ENCODE measurements at places on chromosomes 2 and 18.
A peak's percentile ranks its signal among the peaks of the same experiment; 100 is the strongest.

GRCh38 chr2:214629875-214630274 is 179.6 kb downstream of the BARD1 start:
- DNase-seq = no peak

GRCh38 chr2:134348760-134349159 is 94.9 kb downstream of the MGAT5 start:
- no peak for DNase-seq

DNA sequence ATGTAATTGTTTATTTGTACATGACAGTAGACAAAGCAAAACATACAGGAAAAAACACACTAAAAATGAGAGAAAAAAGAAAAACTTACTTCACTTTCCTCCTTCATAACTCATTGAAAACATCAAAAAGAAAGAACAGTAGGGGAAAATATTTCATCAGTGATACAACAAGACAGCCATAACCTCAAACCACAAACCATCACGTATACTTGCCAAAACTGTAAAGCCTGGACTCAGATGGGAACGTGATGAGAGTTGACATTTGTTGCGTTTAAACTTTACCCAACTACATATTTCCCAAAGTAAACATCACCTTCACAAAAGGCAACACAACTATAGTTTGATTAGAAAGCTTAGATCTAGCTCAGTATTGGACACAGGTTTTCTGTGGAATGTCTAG is 278.2 kb upstream of the COL3A1 start:
- no peak for DNase-seq

DNA sequence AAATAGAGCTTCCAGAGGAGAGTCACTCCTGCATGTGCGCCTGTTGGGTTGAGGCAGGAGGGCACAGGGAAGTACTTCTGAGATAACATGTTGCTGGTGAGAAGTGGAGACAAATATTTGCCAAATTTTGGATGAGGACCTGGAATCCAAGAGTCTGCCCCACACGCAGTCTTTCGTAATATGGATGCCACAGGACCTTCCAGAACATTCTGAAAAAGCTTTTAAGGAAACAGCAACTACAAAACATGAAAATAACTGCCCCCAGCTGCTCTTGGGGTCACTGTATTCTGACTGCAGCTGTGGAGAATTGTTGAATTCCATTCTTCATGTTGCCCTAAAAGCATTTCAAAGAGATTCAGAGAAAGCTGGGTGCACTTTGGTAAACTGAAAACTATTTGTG is 227.5 kb downstream of the C1D start:
- DNase-seq = no peak

DNA sequence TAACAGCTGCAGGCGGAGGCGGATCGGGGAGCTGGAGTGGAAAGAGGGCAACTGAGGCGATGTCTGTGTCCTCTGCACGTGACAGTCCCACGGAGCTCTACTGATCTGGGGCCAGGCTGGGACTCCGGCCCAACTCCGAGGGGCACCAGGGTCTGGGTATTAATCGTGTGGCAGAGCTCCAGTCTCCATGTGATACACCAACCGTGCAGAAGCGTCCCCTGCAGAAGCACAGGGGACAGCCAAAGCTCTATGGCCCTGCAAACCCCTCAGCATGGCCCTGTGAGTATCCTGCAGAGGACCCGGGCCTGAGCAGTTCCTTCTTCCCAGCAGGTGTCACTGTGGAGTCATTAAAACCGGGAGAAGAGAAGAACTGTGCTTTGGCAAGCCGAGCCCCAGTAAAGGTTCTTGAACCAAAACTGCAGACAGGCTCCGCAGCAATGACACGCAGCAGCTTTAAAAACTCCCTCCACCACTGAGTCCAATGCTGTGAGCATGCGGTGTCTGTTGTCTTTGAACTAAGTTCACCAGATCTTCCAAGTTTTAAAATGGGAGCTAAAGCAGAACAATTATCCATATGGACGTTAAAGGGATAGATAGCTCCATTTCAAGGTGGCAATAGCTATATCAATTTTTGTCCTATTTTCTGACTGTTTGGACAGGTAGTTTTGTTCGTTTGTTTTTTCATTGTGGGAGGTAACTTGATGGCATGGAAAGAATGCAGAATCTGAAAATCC is 79.4 kb downstream of the TMEM182 start:
- DNase-seq = peak; percentile 19
